ENCODE measurements at places on chromosomes 16 and 17. TPM values are rescaled to one million over a fixed set of nuclear protein-coding genes. Genes with fewer than 3 reads are reported as not detected.

Gene LYZL6
- polyA plus RNA-seq: not detected

Gene CAMKK1
- 4.5 TPM for polyA plus RNA-seq

Gene AOC3
- polyA plus RNA-seq: 5.9 TPM

Gene TNFSF13
- 12.3 TPM for polyA plus RNA-seq

- no peak for DNase-seq
Measured at GRCh38 chr17:13484020-13484419, 117.7 kb downstream of the HS3ST3A1 start.

DNA sequence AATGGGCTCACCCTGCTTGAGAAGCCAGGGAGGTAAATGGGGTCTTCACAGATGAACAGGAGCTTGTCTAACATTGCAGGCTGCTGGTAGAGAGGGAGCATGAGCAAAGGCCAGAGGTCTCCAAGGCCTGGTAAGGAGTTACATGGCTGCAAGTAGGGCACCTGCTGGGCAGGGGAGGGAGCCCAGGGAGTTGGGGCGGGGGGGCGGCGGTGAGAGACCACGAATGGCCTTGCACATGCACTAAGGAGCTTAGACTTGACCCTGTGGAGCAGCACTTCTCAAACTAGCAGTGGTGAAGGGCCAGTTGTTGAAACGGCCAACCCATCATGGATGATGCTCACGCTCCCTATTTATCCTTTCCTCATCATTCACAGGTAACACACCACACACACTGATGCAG, 38.4 kb downstream of the ERN1 start:
- no peak for DNase-seq

- DNase-seq: no peak
Measured at GRCh38 chr17:28201315-28201714, 117.7 kb upstream of the TMEM97 start.

DNA sequence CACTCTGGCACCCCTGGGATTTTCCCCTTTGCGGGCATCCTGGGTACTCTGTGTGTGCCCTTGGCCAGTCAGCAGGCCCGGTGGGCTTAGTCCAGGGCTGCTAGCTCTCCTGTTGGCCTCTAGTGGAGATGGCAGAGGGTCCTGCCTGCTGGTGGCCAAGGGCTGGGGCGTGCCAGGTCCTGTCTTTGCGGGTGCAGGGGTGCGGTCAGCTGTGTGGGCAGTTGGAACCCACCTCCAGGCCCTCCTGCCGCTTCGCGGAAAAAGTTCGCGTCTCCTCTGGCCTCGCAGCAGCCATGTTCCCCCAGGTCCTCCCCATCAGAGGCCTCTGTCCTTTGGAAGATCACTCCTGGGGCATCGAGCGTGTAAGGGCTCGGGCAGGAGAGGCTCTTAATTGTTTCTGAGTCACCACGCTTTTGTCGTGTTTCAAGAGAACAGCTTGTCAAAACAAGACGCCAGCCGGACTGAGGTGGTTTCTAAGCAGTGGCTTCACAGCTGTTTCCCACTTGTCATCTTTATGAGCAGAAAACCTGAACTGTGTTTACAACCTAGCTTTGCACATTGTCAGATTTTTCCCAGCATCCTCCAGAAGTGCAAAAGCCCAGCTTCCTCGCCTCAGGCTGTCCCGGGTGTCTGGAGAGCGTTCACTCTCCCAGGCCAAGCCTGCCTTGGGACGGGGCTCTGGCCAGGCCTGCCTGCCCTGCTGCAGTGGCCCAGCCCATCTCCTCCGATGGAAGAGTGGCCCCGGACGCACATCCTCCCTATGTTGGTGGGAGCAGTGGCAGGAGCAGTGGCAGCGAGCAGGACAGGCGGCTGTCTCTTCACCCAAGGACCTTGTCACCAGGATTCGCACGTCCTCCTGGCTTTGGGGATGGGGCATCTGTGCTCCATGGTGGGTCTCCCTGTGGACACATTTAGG, 5.0 kb upstream of the DNASE1L2 start:
- no peak for DNase-seq

DNA sequence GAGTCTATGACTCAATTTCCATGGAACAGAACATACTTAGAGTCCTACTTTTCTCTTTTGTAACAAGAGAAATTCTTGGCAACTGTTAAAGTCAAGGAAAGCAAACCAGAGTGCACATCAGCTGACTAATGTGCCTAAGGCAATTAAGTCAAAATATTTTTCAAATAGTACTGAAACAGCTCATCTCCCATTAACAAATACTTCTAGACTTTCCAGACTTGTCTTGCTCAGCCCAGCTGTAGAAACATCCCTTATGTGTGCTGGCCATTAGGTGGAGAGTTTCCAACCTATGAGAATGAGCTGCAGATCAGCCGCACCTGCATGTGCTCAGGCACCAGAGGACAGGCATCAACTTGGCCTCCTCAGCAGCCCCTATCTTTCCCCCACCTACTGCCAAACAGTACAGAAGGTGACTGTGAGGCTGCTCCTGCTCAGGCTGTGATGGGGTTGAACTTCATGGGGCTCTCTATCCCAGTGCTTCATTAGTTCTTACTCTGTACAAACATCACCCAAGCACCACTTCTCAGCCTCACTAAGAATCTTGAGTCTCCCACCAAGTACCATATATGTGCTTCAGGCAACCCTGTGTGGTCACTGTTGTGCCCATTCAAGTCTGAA, 32.2 kb downstream of the TEX2 start:
- no peak for DNase-seq

- DNase-seq: no peak
Measured at GRCh38 chr16:87939562-87940423, 3.5 kb upstream of the CA5A start.

- peak; percentile 42 for DNase-seq
Measured at GRCh38 chr17:10618202-10618635, 38.9 kb downstream of the MYH3 start.

- no peak for DNase-seq
Measured at GRCh38 chr17:38632334-38632733, 26.6 kb upstream of the SRCIN1 start.

- no peak for DNase-seq
Measured at GRCh38 chr16:82715833-82716232, 89.1 kb downstream of the CDH13 start.

GRCh38 chr16:71473891-71474290, 11.8 kb upstream of the ZNF23 start:
- no peak for DNase-seq

DNA sequence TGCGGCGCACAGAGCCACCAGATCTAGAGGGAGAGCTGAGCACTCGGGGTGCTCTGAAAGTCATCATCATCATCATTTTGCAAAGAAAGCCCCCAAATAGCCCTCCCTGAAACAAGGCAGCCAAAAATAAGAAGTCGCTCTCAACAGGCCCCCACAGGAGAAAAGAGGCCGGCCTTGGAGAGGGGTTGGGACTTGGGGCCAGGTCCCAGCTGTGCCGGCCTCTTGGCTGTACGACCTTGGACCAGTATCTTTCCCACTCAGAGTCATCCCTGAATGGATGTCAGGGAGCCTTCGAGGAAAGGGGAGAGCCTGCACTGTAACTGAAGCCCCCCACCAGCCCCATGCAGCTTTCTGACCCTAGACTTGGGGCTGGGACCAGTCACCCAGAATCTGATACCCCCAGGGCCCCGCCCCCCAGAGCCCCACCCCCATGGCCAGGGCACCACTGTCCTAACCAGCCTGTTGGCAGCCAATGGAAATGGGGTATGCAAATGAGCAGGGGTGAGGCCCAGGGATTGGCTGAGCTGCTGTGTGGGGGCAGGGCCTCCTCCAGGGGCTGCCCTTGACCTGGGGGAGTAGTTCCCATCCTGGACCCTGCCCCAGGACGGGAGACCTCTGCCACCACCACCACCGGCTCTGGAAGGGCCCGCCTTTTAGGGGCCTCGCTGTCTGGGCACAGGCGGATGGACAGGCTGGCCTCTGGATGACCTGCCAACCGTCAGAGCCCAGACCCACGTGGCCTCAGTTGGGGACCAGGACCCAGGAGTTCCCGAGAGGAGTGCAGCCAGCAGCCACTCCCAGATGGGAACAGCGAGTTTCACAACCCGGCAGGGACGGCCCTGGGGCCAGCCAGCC, 15.4 kb downstream of the ZFPM1 start:
- DNase-seq: no peak

DNA sequence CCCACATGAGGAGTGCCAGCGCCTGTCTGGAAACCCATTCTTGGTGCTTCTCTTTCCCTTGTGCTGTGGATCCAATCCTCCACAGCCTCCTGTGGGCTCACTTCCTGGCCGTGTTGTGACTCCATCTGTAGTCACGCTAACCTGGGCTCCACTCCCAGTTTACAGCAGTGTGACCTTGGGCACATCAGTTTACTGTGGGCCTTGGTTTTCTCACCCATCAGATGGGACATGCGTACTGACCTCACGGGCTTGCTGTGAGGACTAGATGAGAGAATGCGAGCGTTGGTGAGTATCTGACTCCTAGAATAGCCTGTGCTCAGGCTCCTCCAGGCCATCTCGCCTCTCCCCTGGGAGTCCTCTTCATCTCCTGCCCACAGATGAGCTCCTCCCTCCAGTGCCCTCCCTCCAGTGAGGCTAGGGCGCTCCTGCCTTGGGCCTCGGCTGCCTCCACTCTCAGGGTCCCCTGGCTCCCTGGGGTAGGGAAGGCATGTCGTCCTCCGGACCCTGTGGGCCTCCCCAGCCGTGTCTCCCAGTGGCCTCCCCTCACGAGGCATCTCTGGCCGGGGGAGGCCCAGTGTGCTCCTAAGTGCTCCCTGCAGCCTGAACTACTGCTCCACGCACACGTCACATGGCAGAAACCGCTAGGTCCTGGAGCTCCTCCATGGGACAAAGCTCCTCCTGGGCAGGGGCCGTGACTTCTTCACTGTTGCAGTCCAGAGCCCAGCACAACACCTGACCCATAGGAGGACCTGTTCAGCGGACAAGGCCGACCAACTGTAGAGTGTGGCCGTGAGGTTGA, 5.2 kb upstream of the FOXJ1 start:
- DNase-seq: no peak

DNA sequence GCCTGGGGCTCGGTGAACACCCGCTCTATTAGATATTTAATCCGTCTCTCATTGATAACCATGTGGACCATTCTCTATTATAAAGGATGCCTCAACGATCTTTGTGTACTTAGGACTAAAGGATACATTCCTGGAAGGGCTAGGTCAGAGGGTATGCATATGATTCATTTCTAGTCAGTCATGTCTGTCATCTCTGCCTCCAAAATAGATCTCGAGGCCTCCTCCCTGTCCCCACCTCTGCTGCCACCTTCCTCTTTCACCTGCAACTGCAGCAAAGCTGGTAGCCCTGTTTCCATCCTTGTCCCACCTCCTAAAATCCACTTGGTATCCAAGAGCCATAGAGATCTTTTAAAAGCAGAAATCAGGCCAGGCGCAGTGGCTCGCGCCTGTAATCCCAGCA, 121.5 kb downstream of the KATNIP start:
- DNase-seq: no peak

DNA sequence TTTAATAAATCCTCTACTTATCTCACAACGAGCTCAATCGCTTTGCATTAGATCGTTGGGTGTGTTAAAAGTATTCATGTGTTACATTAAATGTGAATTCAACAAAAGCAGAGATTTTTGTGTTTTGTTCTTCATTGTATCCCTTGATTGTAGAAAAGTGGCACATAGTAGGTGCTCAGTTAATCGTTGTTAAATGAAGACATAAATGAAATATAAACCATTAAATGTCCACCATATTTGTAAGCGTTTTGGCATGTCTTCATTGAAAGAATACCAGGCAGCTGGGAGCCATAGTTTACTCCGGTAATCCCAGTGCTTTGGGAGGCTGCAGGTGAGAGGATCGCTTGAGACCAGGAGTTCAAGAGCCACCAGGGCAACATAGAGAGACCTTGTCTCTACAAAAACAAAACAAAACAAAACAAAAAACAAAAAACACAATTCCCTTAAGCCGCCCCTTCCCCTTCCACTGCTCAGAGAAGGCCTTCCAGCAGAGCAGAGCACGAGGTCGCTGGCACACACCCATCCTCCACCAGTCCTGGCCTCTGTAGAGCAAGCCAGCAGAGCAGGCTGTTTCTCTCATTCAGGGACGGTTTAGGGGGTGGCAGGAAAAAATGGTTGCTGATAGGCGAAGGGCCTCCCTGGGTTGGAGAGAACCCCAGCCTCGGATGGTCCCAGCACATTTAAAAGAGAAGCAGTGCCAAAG, 673 bp upstream of the CHD9 start:
- DNase-seq: no peak

Measured in left renal pelvis (tissue), 4 donors.